ENCODE measurements at places on chromosomes 13 and 19.

DNA sequence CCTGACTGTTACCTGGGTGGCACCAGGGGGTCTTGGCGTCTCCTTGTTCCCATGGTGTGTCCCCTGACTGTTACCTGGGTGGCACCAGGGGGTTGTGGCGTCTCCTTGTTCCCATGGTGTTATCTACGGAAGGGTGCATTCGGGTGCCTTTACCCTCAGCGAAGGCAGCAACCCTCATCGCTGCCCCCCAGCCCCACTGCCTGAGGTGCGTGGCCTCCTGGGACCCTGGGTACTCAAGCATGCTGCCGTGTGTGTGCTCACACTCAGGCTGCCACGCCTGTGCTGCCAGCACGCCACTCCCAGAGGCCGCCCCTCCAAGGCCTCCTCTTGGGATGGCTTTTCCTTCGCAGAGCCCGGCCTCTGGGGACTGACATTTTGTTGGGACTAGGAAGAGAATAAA lies 25.1 kb downstream of the TFDP1 start:
- no peak for DNase-seq

GRCh38 chr13:21115231-21115630 lies 53.8 kb upstream of the LATS2 start:
- no peak for DNase-seq

GRCh38 chr19:2720777-2721569 lies at the start of gene DIRAS1:
DIRAS1 (minus strand) TSS chr19:2721372; CDS start chr19:2717806, 3,566 bp downstream.
- DNase-seq = no peak

- no peak for DNase-seq
Observed at GRCh38 chr13:39967199-39967959, 311.9 kb downstream of the COG6 start.

DNA sequence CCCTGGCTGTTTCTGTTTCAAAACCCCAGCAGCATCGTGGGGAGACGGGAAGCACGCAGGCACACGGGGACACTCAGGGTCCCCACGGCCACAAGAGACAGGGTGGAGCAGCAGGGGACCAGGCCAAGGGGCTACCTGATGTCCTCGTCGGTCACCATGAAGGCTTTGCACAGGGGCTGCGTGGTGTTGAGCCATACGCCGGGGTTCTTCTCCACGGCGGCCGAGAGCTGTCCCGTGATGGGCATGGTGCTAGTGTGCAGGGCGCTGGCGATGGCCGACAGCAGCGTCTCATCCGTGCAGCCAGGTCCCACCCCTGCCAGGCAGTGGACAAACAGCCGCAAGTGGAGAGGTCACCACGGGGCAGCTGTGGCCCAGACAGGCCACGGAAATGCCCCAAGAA lies 11.7 kb downstream of the MBD3 start:
- no peak for DNase-seq

- DNase-seq = no peak
Observed at GRCh38 chr13:81393721-81394120, 1052.8 kb upstream of the SPRY2 start.

DNA sequence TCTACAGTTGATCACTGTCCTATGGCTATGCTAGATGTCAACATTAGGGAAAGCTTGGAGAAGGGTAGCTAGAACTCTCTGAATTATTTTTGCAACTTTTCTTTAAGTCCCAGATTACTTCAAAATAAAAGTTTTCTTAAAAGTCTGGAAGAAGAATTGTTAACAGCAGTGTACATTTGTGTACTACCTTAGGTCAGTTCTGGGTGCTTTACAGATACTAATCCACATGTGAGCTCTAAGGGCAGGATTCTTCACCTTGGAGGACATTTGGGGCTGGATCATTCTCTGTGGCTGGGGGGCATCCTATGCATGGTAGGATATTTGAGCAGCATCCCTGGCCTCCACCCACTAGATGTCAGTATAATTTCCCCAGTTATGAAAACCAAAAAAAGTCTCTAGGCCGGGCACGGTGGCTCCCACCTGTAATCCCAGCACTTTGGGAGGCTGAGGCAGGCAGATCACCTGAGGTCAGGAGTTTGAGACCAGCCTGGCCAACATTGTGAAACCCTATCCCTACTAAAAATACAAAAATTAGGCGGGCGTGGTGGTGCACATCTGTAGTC lies 2.8 kb downstream of the BRME1 start:
- no peak for DNase-seq

GRCh38 chr13:32173881-32174280 lies 141.3 kb downstream of the ZAR1L start:
- DNase-seq = no peak

DNA sequence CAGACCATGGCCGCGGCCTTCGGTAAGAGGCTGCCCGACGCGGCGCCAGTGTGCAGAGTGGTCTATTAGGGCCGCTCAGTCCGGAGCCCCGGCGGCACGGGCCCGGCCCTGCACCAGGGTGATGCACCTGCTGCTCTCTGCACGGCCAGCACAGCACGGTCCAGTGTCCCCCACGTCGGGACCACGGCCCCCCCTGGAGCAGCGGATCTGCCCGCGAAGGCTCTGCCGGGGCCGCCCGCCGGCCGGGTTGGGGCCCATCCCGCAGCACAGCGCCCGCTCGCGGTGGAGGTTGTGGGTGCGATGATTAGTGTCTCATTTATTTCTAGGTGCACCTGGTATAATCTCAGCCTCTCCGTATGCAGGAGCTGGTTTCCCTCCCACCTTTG lies 7.9 kb downstream of the PTBP1 start:
- no peak for DNase-seq

DNA sequence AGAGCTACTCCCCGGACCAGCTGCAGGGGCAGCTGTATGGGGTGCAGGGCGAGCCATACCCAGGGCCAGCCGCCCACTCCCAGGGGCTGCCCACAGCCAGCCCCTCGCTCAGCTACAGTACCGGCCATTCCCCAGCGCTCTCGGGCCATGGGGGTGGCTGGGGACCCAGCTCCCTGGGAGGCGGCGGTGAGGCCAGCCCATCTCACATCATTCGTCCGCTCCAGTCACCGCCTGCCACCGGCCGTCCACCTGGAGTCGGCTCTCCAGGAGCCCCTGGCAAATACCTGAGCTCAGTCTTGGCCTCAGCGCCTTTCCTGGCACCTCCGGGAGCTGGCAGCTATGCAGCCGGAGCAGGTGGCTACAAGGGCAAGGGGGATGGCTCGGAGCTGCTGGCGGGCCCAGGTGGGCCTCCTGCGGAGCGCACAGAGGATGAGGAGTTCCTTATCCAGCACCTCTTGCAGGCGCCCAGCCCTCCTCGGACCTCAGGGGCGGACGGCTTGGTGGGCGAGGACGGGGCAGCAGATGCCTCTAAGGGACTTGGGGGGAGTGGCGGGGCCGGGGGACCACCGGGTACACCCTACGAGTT lies 4.9 kb downstream of the PRR12 start:
- DNase-seq = no peak

DNA sequence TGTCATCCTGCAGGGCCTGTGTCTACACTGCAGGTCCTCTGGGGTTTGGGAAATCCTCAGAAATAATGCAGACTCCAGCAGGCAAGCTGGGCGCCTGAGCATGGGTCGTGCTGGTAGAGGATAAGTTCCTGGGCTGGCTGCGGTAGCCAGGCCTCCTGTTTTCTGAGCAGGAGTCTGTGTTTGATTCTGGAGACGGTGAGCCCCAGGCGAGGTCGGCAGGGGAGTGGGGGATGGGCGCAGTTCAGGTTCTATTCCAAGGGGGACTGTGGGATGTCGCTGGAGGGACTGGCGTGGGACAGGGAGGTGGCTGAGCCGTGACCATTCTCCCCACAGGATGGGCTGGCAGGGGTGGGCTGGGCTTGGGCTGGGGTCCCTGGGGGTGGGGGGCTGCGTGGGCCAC lies 154.7 kb downstream of the KDM4B start:
- no peak for DNase-seq

GRCh38 chr13:30763786-30764413 lies 28.6 kb downstream of the ALOX5AP start:
- DNase-seq = no peak

DNA sequence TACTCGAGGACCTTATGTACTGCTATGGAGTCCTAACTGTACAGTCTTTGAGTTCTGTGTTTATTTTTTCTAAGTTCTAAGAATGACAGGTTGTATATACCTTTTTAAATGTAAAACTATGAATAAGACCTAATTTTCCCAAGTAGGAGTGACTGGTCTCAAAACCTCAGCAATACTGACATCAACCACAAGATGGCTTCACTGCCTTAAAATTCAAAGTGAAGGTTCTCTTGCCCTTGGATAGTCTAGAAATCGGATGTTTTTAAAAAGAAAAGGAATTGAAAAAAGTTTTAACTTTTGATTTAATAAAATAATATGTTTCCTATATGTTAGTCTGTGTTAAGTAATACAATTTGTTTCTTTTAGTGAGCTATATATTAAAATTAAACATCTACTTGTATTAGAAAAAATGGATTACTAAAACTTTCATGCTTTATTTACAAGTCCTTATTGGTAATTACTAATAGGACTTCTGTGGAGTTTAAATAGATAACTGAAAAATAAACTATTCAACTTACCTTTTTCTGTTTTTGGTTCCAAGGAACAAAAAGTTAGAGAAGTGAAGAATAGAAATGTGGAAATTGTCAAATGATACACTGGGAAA lies 52.0 kb downstream of the TDRD3 start:
- DNase-seq = peak; percentile 22

GRCh38 chr19:5966215-5966614 lies 11.7 kb downstream of the RANBP3 start:
- DNase-seq = no peak

DNA sequence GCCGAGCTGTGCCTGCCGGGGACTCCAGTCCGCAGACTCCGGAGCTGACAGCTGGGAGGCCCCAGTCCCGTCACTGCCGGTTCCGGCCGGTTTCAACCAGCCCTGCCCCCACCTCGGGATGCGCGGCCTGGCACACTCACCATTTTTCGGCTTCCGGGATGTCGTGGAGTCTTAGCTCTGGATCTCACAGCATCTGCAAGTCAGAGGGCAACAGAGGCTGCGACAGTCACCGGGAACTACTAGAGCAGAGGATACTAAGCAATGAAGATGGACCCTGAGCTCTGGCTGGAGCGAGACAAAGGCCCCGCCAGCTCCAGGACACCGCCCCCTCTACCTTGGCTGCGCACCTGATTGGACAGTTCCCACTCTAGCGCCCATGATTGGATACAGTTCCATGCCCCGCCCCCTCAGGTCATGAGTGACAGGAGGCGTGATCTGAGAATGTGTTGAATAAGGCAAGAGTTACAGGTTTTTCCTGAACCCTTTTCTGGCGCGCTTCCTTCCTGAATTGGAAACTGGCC lies at the start of gene ZNF682:
Gene ZNF682 (minus strand): TSS at position 303 of the 521 bp plus-strand sequence. CDS start 160 bp downstream, at position 143.
- DNase-seq = peak; percentile 99

- DNase-seq = no peak
Observed at GRCh38 chr13:86409466-86410241, 610.4 kb upstream of the SLITRK6 start.

GRCh38 chr13:42066542-42066941 lies 18.1 kb downstream of the DGKH start:
- DNase-seq = no peak

GRCh38 chr19:38277969-38278680 lies 13.8 kb downstream of the SPINT2 start:
- DNase-seq = no peak

DNA sequence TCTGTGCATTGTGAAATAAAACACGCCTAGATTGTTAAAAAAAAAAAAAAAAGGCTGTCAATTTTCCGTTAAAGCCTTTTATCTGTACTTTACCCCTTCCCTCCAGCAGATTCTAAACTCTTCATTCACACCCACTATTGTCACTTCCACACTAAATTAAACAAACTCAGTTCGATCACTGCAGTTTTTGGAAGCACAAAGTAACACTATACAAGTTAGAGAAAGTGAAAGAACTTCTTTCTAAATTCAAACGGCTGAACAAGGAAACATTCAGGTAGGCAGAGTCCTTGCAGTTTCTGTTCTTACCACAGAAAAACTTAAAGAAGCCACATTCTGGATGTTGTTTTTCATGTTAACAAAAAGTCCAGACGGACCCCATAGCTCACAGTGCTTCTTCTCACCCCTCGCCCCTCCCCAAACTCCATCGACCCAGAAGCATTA lies 27.5 kb upstream of the UBE2L5 start:
- peak; percentile 40 for DNase-seq

DNA sequence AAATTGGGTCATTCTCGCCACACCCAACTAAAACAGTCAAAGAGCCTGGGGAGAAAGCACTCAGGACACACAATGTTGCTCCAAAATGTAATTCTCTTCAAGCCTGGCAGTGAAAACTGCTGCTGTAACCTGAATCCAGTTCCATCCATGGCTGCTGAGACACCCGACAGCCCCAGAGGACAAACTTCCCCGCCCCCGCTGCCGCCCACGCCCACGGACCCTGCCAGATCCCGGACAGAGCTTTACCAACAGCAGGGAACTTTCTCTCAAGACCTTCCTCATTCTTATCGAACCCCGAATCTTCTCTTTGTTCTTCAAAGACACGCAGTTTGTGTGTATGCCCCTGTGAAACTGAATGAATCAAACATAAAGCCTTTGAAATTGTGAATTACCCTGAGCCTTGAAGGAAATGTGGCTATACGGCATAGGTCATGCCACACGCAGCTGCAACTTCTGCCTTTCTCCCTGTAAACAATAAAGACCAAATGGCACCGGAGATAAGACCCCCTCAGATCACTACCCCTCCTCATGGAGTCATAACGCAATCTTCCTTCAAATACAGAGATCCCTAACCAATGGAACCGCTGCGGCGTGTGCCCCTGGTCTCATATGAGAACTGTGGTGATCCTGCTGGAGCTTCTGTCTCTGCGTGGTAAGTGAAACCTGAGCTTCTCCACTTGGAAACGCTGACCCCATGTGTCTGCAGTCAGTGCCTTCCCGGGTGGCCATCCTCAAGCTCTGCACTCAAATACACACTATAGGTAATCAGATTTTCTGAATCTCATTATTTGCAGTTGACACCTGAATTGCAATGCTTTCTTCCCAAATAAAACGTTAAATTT lies 4.8 kb upstream of the LAMP1 start:
- DNase-seq = no peak

- DNase-seq = no peak
Observed at GRCh38 chr13:30241532-30241931, 65.8 kb downstream of the KATNAL1 start.

- DNase-seq = no peak
Observed at GRCh38 chr19:49790866-49791265, 22.2 kb downstream of the FUZ start.

- no peak for DNase-seq
Observed at GRCh38 chr13:28129911-28130693, 8.2 kb upstream of the PAN3 start.

DNA sequence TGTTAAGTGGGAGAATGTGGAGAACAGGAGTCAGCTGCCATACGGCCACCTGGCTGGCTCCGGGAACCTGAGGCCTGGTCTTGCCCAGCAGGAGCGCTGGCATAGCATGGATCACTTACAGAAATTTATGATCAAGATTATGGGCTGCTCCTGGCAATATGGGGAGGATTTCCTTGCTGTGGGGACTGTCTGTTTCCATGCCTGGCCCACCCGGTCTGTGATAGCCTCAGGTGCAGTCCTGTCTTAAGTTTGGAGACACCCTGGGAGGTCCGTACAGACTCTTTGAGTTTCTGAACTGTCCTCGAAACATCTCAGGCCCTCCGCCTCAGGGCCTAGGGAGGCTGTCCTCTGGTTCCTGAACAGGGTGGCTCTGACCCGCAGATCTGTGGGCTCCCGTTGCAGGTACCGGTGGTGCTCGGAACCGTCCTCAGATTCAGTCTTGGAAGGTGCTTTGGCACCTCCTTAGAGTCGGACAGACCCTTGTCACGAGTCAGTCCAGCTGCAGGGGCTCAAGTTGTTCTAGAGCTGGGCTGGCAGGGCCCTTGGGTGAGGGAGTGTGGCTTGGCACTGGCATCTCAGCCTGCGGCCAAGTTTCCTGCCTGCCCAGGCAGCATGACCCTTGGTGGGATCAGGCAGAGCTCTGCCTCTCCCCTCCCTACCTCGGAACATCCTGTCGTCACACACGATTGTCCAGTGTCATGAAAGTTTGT lies 4.9 kb downstream of the TFDP1 start:
- no peak for DNase-seq

Data from germinal center (tissue), 1 donor.